ENCODE measurements at places on chromosomes 2 and 18.
A peak's percentile ranks its signal among the peaks of the same experiment; 100 is the strongest.

GRCh38 chr2:224257156-224257555, 144.8 kb downstream of the FAM124B start:
- DNase-seq, result no peak

- DNase-seq, result peak; percentile 38
These were observed 758 bp downstream of the LYPD1 start for GRCh38 chr2:132668987-132669907.

DNA sequence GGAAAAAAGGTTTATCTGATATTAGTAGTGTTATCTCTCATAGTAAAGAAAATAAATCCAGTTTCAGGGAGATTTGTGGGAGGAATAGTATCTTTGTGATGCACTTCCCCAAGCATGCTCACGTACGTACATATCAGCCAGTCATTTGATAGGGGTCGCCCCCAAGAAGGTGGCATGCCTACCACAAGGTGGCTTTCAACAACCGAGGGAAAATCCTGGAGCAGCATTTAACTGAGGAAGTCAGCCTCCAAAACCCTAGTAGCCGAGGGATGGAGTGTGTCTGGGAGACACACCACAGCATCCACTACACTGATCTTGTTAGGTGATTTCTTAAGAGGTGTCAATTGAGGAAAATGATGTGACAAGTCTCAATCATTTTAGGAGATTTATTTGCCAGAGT, 623.9 kb downstream of the NYAP2 start:
- DNase-seq, result peak; percentile 1

- peak; percentile 89 for DNase-seq
These were observed 1.6 kb upstream of the MYL12A start for GRCh38 chr18:3245853-3246634.

GRCh38 chr2:198483051-198483450, 678.7 kb downstream of the PLCL1 start:
- no peak for DNase-seq

DNA sequence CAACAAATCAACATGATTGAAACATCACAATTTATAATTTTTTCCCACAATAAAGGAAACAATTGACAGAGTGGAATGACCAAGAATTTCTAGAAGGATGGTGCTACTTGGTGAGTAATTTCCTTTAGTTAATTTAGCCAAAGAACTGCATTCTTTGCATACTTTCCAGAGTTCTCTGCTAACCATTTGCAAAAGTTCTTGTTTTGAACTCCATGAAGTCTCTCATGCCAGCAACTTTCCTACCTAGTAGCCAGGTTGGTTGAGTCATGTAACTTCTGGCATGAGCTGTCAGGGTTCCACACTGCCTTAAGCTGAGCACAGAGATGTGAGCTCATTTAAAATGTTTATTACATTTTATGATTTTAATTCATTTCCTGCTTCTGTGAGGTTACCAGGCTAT, 539.6 kb downstream of the PID1 start:
- DNase-seq, result no peak

DNA sequence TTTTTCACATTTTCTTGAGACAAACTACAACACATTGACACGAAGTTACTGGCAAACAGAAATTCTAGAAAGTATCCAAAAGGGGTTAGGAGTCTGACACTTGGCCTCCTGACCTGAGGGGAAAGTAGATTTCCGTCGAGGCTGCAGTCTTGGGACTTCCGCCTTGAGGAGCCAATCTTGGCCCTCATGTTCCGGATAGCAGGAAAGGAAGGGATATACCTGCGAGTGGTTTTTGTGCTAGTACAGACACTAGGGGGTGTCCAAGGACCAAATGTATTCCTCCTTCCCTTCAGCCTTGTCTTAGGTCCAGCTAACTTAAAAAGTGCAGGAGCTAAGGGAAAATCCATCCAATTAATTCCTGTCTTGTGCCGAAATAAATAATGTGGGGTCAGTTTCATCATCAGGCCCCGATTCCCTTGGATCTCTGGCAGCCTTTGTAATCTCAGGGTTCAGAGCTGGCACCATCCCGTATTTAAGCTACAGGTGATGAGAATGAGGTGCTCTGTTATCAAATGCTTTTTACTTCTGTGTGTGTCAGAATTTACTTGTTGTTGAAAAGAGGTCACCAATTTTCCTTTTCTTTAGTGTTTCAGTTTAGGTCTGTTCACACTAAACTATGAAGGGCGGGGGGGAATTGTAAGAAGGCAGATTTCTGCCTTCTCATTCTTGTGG, 330.2 kb upstream of the FANCL start:
- peak; percentile 88 for DNase-seq

GRCh38 chr2:145000376-145000775, 480.5 kb upstream of the ZEB2 start:
- no peak for DNase-seq

- no peak for DNase-seq
These were observed 90.7 kb upstream of the CTDP1 start for GRCh38 chr18:79588636-79589481.

Measured in NCI-H524 (cell line).